NCI-H2227 treated with DMSO at 0.1 percent for 48 hours (cell line): ENCODE measurements at places on chromosomes 2 and 18.

DNA sequence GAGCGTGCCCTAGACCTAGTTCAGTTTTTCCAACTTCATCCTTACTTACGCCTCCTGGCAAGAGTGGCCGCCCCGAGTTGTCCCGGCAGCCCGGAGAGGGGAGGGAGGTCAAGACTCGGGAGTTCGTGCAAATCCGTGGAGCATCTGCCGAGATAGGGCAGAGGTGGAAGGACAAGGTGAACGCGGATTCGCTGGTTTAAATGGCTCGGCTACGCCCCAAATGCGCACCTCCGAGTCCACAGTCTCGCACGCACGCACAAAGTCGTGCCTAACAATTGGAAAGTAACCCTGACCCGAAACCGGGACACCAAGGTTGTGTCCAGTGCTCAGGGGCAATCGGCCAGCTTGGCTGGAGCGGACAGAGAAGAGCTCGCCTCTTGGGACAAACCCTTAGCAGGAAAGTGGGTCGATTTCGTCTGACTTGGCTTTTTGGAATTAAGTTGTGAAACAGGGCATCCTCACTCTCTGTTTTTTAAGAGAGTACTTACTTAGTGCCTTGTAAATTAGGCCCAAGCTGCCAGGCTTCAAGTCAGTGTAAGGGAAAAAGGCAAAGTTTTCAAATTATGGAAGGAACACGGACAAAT is 726 bp upstream of the SS18 start:
- no peak for DNase-seq

DNA sequence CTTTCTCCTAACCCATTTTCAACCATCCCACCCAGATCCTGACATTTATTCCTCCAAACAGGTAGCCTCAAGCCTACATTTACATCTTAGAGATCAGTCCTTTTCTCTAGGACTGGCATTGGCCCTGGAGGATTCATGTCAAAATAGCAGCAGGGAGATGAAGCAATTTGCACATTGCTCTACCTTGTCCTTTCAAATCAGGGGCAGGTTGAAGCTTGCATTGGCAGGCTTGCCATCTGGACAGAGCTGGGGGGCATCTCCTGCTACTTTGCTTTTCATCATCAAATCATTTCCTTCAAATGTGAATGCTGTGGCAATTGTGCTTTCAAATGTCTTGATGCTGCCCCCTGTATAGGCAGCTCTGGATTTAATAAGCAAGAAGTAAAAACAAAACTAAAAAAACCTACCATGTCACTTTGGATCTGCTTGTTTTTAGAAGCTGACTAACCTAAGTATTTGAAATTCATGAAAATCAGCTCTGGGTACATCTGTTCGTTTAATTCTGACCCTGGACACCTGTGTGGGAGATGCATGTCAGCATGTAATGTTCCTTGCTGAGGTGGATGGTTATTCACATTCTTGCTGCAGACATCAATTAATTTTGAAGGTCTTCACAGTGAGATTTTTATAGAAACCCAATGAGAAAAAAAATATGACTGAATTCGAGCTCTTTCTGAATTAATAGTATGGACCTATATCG is 47.9 kb downstream of the KIF5C start:
- no peak for DNase-seq

DNA sequence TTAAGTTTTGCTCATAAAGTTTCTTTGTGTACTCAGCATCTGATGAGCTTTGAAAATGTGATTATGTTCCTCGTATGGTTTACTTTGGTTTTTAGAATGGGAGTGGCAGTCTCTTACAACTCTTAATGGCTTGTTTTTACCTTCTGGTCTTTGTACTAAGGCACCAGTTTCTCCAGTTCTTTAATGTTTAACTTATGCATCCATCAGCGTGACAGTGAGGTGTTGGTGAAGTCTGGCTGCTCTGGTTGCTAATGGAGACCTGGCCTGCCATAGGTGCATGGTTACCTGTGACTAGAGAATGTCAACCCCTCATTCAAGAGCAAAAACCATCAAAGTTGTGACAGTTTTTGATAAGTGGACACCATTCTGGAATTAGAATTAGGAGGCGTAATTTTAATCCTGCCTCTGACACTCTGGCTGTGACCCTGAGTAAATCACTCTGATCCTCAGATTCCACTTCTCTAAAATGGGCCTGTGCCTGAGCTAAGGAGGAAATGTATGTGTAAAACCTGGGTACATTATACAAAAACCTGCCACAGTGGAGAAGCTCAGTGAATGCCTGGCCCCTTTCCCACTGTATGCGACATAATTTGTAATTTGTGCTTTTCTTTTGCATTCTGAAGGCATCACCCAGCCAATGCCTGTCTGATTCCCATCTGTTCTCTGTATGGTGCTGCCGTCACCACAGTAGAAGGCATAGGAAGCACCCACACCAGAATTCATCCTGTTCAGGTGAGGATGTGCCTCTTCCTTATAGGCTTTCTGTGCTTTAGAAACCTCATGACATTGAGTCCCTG is 11.2 kb downstream of the AOX1 start:
- DNase-seq = no peak

GRCh38 chr2:236289766-236290462 is 25.7 kb upstream of the ASB18 start:
- DNase-seq = no peak

- DNase-seq = no peak
Measured at GRCh38 chr2:162149940-162150339, 2.1 kb downstream of the GCG start.

GRCh38 chr2:131076707-131077106 is 16.6 kb downstream of the FAM168B start:
- no peak for DNase-seq

GRCh38 chr2:54728669-54729120 is 5.2 kb downstream of the EML6 start:
- DNase-seq = no peak

- DNase-seq = no peak
Measured at GRCh38 chr18:7626922-7627440, 59.9 kb downstream of the PTPRM start.

DNA sequence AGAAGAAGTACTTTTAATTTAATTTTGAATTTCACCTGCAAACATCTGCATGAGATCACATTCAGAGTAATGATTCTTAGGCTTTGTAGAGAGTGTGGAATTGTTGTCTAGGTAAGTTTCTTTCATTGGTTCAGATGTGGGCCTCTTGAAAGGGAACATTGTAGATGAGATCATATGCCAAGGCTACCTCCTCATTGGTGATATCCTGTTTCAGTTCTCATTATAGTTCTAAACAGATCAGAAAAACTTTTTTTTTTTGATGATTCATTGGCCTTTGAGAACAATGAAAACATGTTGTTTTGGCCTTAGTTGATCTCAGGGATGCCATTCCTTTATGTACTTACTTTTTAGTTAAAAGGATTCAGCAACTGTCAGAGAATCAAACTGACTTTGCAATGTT is 44.5 kb downstream of the EML6 start:
- no peak for DNase-seq

- no peak for DNase-seq
Measured at GRCh38 chr2:226885769-226886435, 50.0 kb downstream of the RHBDD1 start.

DNA sequence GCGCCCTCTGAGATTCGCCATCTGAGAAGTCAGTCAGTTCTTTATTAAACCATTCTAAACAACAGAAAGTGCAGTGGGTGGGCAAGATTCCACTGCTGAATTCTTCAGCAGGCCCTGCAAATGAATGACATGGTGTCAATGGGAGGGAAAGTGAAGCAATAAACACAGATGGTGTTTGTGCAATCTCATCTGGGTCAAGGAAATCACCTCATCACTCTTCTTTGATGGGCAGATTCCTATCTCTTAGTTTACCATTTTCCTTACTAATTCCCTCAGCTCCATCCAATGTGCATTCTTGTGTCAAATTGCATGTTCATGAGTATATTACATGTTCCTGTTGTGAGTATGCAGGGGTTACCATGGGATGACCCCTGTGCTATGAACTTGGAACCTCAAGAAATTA is 100.7 kb upstream of the CYP1B1 start:
- no peak for DNase-seq

DNA sequence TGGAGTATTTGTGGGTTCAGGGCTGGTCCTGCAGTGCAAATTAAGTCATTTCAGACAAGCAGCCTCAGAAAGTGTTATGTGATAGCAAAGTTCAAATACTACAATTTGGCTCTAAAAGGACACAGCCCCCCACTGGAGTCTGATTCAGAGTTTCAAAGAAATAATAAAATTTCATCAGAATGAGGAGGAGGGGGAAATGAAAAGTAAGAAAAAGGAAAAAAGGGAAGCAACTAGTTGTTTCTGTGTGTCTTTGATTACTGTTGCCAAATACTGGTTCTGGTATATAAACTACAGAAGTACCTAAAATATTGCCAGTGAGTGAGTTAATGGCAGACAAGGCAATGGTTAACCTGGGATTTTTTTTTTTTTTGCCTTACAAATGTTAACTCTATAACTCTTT is 773.9 kb downstream of the BCL11A start:
- DNase-seq = no peak

DNA sequence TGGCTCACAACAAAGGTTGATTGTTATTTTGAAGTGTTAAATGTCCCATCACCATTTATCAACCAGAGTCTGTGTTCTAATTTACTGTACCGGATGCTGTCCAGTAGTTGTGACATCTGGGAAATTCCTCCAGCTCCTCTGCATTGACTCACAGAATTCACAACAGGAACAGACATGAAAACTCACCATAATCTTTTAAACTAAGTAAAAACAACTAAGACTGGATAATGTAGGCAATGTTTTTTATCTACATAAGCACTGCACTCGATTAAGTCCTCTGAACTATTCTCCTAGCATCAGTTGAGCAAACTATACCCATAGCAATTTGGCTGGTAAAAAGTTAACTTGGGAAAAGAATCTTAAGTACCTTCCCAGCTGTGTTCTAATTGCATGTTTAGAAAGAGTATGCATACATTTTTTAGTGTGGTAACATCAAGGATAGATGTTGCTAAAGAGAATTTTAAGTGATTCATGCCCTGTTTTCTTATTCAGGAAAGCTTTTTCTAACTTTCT is 42.9 kb upstream of the MYO1B start:
- no peak for DNase-seq

GRCh38 chr18:79056827-79057367 is 12.3 kb upstream of the ATP9B start:
- DNase-seq = no peak

DNA sequence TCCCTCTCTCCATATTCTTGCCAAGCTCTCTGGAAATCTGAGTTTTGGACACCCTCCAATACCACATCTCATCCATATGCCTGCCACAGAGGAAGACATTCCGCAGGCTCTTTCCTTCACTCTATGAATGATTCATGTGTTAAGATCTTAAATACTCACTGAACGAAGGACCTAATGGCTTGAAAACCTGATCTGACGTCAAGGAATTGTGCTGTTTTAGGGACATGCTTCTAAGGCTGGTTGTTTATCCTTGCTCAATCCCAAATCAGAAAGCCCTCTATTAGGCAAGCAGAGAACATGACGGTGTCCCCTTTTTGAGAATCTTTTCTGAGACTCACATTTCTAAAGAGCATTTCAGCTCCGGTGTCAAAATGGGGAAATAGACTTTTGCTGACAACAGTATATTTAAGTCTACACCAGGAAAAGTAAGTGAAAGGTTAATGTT is 83.7 kb upstream of the GALNT5 start:
- DNase-seq = no peak

DNA sequence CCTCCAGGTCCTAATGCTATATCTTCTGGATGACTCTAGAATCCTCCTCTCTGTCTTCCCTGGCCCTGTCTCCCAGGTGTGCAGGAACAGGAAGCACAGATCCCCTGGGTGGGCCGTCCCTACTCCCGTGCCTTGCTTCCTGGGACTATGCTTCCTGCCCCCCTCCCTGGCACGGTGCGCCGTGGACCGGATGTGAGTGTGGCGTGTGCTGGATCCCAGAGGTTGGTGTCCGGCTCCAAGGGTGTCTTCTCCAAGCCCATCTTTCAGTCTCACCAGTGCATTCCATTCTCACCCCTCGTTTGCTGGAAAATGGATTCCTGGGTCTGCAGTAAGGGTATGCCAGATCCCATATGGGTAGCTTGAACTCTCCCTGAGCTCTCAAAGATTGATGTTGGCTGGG is 144.4 kb upstream of the TWIST2 start:
- no peak for DNase-seq

DNA sequence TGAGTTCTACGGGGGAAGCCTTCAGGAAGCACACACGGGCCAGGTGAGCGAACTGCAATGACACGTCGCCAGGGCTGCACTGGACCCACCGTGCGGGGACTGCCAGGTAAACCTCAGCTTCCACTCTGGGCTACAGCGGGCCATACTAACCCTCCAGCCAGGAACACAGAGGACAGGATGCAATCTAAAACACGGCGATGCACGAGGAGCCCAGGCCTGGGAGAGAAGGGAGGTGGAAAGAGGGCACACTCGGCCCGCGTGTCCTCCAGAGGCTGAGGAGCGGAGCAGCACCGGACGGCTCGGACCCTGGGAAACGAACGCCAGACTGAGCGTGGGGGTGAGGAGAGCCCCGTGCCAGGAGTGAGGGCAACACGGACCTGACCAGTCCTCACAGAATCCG is 69.3 kb downstream of the HDAC4 start:
- DNase-seq = no peak

GRCh38 chr2:15189216-15189615 is 371.9 kb downstream of the NBAS start:
- DNase-seq = no peak

DNA sequence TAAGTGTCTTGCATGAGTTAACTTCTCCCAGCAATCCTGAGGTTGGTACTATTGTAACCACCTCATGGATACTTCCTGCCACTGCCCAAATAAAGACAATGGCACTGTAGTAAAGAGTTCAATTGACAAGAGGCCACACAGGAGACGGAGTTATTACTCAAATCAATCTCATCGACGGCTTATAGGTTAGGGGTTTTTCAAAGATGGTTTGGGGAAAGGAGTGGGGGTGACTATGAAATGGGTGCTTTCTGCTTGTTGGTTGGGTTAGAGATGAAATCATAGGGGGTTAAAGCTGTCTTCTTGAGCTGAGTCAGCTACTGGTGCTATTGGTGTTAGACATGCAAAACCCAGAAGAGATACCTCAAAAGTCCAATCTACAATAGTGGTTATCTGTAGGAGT is 1258.0 kb upstream of the ZEB2 start:
- no peak for DNase-seq

GRCh38 chr18:74334242-74334893 is 18.7 kb downstream of the C18orf63 start:
- DNase-seq = no peak

- DNase-seq = no peak
Measured at GRCh38 chr2:118709786-118710185, 137.7 kb downstream of the EN1 start.
